AG08396 (cell line): ENCODE measurements at places on chromosomes 11 and 22.
A peak's percentile ranks its signal among the peaks of the same experiment; 100 is the strongest.

- no peak for DNase-seq
Measured at GRCh38 chr11:85661972-85662664, 2.8 kb downstream of the CREBZF start.

- DNase-seq = no peak
Measured at GRCh38 chr11:120519474-120519873, 7.9 kb downstream of the GRIK4 start.

DNA sequence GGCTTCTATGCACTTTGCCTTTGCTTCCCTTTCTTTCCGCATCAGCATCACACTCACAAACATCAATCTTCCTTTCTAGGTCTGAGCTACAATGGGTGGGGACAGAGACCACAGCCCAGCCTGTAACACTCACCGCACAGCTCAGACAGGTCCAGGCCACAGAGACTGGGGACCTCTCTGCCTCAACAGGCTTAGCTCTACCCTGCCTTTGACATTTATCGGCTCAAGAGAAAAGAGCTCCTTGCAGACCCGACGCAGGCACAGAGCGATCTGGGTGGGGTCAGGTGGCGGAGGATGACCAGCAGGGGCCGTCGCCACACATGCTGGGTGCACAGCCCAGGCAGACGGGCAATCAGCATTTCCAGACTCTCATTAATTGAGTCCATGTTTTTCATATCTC is 837.3 kb downstream of the TBC1D22A start:
- DNase-seq = no peak

GRCh38 chr11:47391711-47392432 is 13.5 kb upstream of the SPI1 start:
- no peak for DNase-seq

DNA sequence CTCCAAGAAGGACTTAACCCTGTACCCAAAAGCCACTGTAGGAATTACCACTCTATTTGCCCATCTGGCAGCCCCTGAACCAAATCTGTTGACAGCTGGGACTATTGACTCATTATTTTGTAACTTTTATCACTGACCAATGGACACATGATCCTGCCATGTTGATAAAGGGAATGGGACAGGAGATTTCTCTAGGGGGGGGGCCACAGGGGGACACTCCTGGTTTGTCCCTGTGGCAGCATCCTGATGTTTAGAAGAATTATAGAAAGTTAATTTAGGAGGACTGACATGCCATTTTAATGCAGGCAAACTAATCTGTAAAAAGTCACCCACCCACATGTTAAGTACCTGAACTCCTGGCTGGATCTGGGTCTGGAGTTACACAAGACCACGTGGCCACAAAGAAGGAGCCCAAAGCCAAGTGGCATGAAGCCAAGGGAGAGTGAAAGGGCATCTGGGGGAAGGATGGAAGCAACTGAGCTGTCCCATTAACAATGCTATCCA is 558.1 kb downstream of the ETS1 start:
- DNase-seq = no peak

GRCh38 chr11:107606141-107606540 is 15.2 kb downstream of the ELMOD1 start:
- DNase-seq = no peak

DNA sequence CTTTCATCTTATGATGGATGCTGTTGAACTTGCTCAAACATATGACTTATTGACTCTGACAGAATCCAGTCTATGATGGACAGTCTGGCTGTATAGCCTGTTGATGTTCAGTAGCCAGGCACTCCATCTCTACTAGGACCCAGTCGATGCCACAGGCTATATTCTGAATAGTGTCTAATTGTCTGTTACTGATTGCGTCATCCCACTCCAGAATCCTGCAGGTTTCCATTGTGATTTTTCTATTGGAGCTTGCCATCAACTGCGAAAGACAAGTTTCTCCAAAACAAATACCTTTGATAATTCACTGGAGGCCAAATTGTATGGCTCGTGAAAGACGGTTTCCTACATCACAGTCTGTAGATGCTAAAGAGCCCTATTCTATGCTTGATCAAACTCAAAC is 481.7 kb upstream of the CHORDC1 start:
- DNase-seq = no peak

GRCh38 chr22:27594474-27595134 is 207.0 kb downstream of the MN1 start:
- no peak for DNase-seq

DNA sequence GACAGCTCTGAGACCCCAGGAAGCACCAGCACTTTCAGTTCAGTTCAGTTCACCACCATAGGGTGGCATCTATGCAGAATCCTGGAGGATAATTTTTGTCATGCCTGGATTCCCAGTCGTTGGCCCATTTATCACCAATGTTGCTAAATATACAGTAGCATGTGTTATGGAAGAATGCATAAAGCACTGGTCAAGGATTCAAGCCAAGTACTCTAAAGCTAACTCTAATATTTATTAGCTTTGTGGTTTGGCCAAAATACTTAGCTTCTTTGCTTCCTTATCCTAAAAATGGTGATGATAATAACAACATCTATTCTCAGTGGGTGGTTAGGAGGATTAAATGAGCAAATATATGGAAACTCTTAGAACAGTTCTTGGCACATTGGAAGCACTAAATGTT is 294.7 kb upstream of the ZC3H12C start:
- DNase-seq = no peak

GRCh38 chr11:18393581-18394274 is 635 bp upstream of the LDHA start:
- DNase-seq = peak; percentile 19

DNA sequence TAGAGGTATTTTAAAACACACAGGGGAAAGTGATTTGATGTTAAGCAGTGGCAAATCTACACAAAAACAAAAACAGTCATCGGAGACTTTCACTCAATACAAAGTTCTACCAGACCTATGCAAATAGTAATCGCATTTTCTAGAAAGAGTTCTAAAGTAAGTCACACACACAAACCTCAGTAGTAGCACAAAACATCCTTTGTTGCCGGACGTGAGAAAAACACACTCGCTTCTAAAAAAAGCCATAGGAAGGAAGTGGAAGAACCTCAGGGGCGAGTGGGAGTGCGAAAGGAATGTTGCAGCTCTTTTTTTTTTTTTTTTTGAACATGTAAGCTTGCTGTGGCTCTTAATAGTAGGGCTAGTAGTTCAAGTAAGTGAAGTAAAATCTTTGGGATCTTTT is 88.9 kb downstream of the MAML2 start:
- no peak for DNase-seq

GRCh38 chr22:49689858-49690257 is 137.8 kb downstream of the BRD1 start:
- no peak for DNase-seq

GRCh38 chr22:44524806-44525205 is 26.8 kb upstream of the RTL6 start:
- no peak for DNase-seq
